SK-MEL-5 (cell line): ENCODE measurements at places on chromosomes 6 and 20.
A peak's percentile ranks its signal among the peaks of the same experiment; 100 is the strongest.

GRCh38 chr6:26194816-26195375 lies 107.7 kb downstream of the HFE start:
- DNase-seq = no peak

- DNase-seq = no peak
Measured at GRCh38 chr6:62479697-62480220, 193.7 kb upstream of the KHDRBS2 start.

DNA sequence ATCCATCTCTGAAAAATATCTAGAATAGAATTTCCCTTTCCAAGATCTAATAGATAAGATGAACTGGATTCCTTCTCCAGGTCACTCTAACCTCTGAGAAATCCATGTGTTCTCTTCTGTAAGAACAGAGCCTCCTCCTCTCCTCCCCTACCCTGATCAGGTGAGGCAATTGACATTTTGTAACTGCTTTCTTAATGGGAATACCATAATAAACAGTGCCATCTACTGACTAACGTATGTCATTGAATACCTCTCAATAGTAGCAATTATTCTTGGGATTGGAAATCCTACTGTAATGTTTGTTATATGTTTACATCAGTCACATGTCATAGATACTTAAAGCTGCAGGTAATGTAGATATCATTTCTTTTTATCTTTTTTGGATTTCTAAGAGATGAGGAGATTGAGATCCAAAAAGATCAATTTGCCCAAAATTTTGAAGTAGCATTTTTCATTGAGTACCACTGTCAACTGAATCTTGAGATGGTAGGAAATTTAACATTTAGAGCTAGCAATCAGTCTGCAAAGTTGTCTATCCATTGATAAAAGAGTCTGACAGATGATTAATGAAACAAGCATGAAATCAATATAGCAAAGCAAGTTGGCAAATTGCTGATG lies 365.8 kb upstream of the HSF2 start:
- peak; percentile 78 for DNase-seq

- no peak for DNase-seq
Measured at GRCh38 chr6:47267301-47267700, 42.4 kb downstream of the TNFRSF21 start.

- DNase-seq = no peak
Measured at GRCh38 chr20:45938727-45939438, 4.4 kb downstream of the PCIF1 start.

DNA sequence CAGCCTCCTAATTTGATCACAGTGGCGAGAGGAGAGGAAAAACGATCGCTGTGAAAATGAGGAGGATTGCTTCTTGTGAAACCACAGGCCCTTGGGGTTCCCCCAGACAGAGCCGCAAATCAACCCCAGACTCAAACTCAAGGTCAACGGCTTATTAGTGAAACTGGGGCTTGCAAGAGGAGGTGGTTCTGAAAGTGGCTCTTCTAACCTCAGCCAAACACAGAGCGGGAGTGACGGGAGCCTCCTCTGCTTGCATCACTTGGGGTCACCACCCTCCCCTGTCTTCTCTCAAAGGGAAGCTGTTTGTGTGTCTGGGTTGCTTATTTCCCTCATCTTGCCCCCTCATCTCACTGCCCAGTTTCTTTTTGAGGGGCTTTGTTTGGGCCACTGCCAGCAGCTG lies 28.7 kb downstream of the SAYSD1 start:
- DNase-seq = no peak

- no peak for DNase-seq
Measured at GRCh38 chr20:24778585-24779031, 170.5 kb upstream of the CST7 start.

DNA sequence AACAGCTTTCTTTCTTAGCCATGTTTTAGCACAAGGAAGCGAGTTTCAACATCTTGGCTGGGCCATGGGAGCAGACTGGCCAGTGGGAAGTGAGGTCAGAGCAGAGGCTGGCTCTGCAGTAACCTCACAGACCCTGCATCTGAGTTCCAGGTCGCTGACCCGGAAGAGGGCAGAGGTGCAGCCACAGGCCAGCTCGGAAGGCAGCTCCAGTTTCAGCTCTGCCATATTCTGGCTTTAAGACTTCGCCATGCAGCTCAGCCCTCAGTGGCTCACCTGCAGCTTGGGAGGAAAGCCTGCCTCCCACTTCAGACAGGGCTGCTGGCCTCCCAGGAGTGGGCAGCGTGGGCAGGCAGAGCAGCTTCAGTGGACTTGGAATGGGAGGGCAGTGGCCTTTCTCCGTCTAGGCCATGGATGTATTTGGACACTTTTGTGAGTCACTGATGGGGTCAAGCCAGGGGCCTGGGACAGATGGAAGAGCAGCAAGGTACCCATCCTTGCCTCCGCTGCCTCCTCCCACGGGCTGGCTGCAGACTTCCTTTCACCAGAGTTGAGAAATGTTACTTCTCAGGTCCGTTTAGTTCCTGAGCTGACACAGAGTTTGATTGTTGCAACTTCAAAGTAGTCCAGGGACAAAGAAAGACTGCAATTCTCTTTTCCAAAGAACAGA lies 18.5 kb downstream of the CST8 start:
- no peak for DNase-seq

GRCh38 chr6:82365016-82365795 lies 1.6 kb downstream of the TPBG start:
- DNase-seq = no peak

DNA sequence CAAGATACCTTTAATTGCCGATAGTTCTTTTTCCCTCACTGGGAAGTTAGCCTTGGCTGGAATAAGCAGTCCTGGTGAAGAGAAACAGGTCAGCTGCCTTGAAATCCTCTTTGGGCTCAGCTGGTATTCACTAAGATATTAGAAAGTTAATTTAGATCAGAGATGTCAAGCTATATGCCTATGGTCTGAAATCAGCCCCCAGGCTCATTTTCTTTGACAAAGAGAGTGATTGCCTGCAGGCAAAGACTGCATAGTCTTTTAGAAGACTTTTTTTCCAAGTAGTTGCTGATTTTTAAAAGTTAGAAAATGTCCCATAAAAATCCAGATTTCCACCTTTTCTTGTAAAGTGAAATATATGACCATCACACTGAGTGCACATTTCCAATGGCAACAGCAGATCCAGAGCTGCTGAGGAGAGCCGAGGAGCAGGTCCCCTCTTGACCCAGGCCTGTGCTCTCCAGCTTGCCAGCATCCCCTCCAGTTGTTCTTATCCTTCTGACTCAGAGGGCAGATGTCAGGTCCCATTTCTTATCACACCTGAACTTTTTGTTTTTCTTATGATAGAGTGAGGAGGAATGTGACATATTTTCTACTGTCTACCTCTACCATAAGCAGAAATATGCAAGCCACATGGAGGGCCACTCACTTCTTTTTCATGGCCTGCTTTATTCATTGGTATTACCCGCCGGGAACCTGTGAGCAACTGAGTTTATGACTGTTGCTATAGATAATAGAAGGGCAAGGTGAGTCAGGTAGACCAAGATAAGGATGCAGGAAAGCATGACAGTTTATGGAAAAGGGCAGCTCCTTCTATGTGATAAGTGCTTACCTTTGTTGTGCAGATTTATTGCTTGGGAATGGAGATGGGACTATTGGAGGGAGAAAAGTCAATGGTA lies 17.6 kb upstream of the L3MBTL3 start:
- DNase-seq = no peak

GRCh38 chr20:20440886-20441658 lies 73.2 kb downstream of the INSM1 start:
- no peak for DNase-seq

GRCh38 chr6:1560281-1561058 lies 49.2 kb upstream of the FOXC1 start:
- no peak for DNase-seq

DNA sequence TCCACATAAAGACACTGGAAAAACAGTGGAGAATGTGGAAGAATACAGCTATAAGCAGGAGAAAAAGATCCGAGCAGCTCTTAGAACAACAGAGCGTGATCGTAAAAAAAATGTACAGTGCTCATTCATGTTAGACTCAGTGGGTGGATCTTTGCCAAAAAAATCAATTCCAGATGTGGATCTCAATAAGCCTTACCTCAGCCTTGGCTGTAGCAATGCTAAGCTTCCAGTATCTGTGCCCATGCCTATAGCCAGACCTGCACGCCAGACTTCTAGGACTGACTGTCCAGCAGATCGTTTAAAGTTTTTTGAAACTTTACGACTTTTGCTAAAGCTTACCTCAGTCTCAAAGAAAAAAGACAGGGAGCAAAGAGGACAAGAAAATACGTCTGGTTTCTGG lies 57.1 kb downstream of the MAP3K4 start:
- no peak for DNase-seq

- DNase-seq = no peak
Measured at GRCh38 chr6:158545043-158545966, 14.6 kb upstream of the TMEM181 start.

- DNase-seq = peak; percentile 41
Measured at GRCh38 chr6:36599791-36600209, 5.6 kb downstream of the SRSF3 start.

GRCh38 chr6:125489579-125490285 lies 188.0 kb upstream of the HDDC2 start:
- no peak for DNase-seq

- no peak for DNase-seq
Measured at GRCh38 chr6:2794171-2794730, 29.1 kb downstream of the WRNIP1 start.

DNA sequence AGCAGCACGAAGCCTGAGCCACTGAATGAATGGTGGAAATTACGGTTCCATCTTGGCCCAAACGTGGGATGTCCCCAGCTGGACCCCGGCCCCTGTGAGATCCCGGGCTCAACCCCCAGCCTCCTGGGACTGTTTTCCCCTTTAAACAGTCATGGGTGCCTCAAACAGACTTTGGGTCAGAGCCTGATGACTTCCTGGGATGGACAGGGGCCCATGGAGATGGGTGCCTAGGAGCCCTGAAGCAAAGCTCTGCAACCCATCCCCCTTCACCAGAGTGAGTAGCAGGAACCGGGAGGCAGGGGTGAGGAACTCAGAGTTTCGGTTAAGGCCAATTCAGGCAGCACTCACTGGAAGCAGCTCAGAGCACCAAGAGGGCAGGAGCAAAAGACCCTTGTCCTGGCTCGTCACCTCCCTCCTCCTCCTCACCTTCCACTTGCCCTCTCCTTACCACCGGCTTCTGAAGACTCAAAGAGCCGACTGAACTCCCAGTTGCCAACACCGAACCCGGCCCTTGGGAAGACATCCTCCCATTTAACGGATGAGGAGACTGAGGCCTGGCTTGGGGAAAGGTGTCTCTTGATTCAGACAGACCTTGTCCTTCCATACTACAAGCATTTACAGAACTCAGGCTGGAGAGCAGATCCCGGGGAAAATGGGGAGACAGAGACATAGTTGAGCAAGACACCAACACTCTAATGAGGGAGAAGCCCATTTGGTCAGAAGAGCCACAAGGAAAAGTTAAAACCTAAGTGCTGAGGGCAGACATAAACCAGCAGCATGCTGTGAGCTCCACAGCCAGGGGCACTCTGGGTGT lies 14.9 kb upstream of the TLDC2 start:
- DNase-seq = no peak

- no peak for DNase-seq
Measured at GRCh38 chr20:17612287-17612991, 42.6 kb downstream of the DSTN start.

DNA sequence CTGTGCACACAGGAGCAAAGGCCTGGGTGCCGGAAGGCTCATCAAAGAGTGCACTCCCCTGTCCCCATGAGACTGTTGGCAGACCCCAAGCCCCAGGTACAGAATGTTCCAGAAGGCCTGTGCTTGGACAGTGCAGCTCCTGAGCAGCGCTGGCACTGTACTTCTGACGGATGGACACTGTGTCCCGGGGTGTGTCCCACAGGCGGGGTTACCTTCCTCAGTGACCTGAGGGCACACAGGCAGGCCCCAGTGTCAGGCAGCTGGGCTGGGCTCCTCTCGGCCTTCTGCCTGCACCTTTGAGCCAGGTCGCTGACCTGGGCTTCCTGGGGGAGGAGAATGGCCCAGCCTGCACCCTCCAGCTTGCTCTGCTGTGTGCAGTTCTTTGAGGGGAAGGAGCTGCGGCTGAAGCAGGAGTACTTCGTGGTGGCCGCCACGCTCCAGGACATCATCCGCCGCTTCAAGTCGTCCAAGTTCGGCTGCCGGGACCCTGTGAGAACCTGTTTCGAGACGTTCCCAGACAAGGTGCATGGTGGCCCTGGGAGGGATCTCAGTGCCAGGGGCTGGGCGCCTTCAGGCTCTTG lies 30.1 kb downstream of the PYGB start:
- DNase-seq = no peak

DNA sequence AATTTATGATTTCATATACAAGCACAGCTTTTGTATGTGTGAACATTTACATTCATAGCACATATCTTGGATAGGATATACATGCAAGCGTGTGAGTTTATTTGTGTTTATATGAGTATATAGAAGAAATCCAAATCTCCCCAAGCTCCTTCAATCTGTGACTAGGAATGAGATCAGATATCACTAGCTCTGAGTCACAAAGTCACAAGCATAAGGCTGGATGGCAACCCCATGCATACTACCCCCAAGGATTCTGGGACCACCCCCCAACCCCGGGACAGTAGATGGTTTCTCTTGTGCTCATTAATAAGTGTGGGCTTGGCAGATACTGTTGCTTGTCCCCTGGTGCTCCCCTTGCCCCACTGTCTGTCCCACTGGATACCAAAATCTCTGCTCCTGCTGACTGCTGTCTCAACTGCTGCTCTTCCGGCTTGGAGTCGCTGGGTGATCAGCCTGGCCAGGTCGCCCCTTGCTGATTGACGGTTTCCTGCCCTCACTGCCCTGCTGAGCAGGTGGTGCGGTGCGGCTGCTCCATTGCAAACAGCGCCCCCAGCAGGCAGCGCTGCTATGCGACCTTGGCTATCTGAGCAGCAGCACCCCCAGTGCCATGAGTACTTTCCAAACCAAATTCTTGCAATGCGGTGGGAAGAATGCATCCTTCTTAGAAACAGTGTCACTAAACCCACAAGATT lies 279.4 kb downstream of the CD83 start:
- peak; percentile 40 for DNase-seq
